ENCODE measurements at places on chromosomes 16 and 17.

- no peak for DNase-seq
Measured at GRCh38 chr17:29837531-29837930, 92.5 kb downstream of the SSH2 start.

- DNase-seq = no peak
Measured at GRCh38 chr17:35376245-35376644, 2.8 kb upstream of the SLFN11 start.

DNA sequence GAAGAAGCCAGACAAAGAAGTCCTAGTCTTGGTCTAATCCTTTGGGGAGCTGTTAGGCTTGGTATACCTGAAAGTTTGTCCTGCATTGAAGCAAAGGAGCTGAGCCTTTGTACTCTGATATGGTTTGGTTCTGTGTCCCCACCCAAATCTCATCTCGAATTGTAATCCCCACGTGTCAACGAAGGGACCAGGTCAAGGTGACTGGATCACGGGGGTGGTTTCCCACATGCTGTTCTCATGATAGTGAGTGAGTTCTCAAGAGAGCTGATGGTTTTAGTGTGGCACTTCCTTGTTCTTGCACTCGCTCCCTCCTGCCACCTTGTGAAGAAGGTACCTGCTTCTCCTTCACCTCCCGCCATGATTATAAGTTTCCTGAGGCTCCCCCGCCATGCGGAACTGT lies 33.6 kb downstream of the FAM20A start:
- no peak for DNase-seq

- no peak for DNase-seq
Measured at GRCh38 chr16:22691335-22691734, 122.6 kb upstream of the HS3ST2 start.

- DNase-seq = no peak
Measured at GRCh38 chr17:68572138-68572842, 28.9 kb downstream of the FAM20A start.

GRCh38 chr17:64950871-64951270 lies 31.6 kb upstream of the LRRC37A3 start:
- no peak for DNase-seq

- DNase-seq = no peak
Measured at GRCh38 chr16:15038689-15039088, 17.2 kb downstream of the NTAN1 start.

GRCh38 chr16:68642436-68643101 lies 2.5 kb upstream of the CDH3 start:
- DNase-seq = no peak

GRCh38 chr16:23453338-23454052 lies 506 bp upstream of the COG7 start:
- no peak for DNase-seq

- DNase-seq = no peak
Measured at GRCh38 chr17:81735264-81736102, 23.4 kb downstream of the SLC25A10 start.

GRCh38 chr17:8975091-8975725 lies 9.7 kb upstream of the PIK3R5 start:
- DNase-seq = no peak

DNA sequence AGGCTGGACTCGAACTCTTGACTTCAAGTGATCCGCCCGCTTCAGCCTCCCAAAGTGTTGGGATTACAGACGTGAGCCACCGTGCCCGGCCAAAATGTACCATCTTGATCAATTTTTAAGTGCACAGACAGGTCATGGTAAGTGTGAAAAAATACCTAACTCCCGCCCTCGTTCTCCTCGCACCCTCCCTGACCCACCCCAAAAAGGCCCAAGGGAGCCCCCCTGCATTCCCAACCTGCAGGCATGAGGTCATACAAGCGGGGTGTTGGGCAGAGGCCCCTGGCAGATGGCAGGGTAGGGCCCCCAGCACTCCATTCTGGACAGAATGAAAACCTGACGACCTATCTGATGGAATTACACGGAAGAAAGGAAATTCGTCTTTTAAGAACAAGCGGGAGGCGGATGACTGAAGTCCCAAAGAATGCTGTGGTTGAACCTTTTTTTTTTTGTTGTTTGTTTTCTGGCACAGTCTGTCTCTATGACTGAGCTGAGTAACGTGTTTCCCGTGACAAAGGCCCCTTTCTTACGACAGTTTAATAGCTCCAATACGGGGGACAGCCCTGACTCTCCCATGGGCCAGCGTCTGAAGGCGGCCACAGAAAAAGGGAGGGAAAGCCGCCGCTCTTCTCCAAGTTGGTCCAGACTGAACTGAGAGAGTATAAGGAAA lies 376.4 kb downstream of the SLC39A11 start:
- DNase-seq = no peak

- DNase-seq = no peak
Measured at GRCh38 chr17:28567604-28568003, 3.7 kb downstream of the PIGS start.

DNA sequence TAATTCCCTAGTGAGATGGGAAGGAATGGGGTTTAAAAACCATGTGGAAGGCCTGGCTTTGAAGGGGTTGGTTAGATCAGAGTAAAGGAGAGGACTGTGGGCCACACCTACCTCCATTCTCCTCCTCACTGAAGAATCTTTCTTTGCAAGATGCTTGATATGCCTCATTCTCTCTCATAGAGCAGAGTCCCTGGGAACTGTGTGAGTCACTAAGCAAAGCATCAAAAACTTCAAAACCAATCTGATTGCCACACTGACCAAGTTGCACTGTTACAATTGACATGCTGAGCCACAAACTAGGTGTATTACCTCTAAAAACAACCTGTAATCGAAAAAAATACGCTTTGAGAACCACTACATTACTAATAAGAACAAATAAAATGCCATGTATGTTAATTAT lies 2.0 kb downstream of the TUBD1 start:
- no peak for DNase-seq

DNA sequence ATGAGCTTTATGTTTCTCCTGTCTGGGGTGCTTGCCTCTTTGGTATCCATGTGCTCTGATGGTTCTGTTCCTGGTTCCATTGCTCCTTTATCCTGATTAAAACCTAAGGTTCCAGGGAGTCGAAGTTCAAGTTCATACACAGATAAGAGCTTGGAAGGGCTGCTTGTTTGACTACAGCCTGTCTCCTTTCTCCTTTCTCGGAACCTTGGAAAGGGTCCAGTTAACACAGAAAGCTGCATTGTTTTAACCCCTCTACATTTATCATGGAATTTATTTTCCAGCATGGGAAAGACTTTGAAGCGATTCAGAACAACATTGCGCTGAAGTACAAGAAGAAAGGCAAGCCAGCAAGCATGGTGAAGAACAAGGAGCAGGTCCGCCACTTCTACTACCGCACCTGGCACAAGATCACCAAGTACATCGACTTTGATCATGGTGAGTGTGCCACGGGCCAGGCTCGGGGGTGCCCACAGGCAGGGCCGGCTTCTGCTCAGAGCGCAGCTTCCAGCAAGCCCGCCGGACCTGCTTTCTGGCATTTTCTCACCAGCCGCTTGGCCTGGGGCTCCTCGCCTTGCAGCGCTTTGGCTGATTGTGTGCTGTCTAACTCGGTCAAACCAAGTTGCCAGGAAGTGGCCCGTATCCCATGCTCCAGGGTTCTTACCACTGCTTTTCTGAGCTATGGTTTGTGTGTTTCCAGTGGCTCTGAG lies 19.9 kb downstream of the CRAMP1 start:
- no peak for DNase-seq

GRCh38 chr17:64728041-64728695 lies 66.1 kb upstream of the SMURF2 start:
- DNase-seq = no peak

GRCh38 chr17:78735832-78736525 lies 46.1 kb downstream of the CYTH1 start:
- no peak for DNase-seq

GRCh38 chr17:7687072-7687907 lies at the start of gene TP53:
Gene TP53 (minus strand): TSS chr17:7687490. CDS start chr17:7676594, 10,896 bp downstream.
- DNase-seq = peak; percentile 64

DNA sequence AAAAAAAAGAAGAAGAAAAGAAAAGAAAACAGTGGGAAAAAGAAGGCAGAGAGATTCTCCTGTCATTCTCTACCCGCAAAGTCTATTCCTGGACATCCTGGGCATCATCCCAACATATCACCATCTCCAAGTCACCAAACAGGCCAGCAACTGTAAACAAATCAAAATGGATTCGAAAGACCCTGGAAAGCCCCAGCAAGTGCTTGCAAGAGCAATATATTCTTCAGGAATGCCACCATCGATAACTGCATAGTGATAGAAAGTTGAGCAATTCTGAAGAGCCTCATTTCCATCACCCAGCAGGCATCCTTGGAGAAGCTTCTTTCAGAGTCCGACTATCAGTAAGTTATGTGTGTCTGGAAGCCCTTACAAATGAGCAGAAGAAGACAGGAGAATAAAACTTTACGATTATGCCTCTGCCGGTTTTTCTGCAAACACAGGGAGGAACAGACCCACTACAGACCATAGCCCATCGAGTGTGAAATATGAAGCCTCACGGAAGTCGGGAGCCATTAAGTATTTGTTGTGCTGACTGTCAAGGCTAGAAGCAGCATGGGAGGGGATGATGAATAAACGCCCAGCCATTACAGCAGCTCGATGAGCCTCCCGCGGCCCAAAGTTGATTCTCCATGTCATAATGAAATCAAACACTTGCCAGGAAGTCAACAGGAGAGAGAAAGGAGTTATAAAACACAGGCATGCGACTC lies 64.5 kb upstream of the SEC14L1 start:
- no peak for DNase-seq

DNA sequence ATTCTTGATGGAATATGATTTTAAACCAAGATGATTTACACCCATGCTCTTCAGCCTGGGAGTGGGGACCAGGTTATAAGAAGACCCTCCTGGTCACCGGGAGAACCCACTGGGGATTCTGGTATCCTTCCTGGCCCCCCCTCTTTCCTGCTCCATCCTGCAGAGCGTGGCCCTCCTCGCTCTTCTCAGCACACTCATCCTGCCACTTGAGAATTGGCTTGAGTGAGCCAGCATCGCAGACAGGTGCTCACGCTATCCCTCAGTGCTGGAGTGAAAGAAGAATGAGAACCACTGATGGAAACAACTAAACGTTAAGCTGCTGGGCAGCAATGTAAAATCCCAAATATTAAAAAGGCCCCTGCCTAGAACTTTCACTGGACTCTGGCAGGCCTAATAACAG lies 98.0 kb downstream of the CYTH1 start:
- DNase-seq = no peak

DNA sequence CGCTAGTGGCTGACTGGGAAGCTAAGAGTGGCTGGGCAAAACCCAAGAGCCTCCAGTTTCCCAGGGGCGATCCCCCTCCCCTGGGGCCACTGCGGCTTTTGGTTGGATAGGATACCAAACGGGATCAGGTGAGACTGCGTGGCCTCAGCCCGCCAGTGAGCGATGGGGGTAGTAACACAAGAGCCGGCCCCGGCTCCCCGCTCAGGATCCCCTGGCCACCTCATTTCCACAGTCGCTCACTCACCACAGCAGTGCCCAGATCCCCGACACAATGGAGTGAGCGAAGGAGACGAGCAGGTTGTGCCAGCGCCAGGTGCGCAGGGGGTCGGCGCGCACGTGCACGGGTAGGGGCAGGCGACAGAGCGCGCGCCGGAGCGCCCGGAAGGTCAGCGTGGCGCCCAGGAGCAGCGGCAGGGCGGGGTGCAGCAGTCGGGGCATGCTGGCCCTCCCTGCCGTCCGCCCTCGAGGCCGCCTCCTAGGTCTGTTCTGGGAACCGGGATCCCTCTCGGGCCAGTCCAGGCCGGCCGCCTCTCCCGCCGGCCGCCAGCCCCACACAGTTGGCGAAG lies 290 bp downstream of the TLCD1 start:
- DNase-seq = peak; percentile 68

GRCh38 chr16:62060089-62060488 lies 23.9 kb upstream of the CDH8 start:
- no peak for DNase-seq

GRCh38 chr17:80856863-80857755 lies 134.5 kb upstream of the CHMP6 start:
- DNase-seq = no peak

DNA sequence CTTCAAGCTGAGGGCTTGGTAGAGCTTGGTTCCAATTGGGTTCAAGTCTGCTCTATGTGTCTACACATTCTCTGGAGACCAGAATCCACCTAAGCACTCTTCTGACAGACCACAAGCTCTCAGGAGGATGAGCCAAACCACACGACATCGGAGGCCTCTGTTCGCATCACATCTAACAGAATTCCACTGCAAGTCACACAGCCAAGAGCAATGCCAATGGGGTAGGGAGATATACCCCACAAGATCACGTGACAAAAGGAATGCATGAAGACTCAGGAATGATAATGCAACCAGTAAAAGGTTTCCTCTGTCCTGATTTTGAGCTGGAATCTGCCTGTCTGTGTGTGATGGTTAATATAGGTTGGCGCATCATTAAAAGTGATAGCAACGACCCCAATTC lies 46.6 kb upstream of the RPL38 start:
- DNase-seq = no peak

GRCh38 chr16:86805188-86805587 lies 226.8 kb downstream of the FOXL1 start:
- DNase-seq = no peak

DNA sequence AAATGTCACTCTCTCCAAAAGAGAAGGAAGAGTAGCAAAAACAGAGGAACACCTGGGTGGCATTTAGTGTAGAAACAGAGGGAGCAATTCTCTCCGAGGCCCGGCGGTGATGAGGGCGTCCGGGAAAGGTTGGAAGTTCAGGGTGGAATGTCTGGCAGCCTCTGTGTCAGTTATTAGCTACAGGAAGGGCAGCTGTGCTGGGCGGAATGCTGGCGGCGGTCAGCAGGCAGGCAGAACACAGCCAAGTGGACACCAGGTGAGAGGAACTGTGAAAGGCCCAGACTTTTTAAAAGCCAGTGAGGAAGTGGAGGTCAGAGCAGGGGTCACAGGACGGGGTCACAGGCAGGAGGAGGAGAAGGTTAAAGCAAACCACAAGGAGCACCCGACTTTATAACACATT lies 238.1 kb downstream of the NTN1 start:
- no peak for DNase-seq

DNA sequence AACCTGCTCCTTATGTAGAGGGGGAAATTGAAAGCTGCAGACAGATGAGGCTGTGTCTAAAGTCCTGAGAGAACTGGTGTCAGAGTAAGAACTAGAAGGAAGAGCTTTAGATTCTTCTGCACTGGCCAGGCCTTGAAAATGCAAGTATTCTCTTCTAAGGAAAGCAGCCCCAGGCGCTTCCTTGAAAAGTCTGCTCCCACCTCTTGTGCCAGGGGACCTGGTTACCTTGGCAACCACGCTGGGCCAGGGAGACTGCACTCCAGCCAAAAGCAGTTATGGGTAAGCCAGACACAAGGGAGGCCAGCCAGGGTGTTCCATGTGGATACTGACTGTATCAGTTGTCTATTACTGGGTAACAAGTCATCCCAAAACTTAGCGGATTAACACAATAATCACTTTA lies 228.6 kb upstream of the SDK2 start:
- DNase-seq = no peak

- no peak for DNase-seq
Measured at GRCh38 chr17:45377401-45377800, 55.3 kb downstream of the ARHGAP27 start.

DNA sequence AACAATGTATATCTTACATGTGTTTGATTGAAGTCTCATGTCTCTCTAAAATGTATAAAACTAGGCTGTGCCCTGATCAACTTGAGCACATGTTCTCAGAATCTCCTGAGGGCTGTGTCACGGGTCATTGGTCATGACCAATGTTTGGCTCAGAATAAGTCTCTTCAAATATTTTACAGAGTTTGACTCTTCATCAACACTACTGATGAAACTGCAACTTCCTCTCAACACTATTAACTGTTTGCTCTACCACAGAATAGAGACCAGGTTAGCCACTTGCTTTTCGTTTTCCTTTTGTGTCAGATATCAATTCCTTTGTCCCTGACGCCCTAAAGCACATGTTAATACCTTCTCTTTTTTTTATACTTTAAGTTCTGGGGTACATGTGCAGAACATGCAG lies 358.1 kb downstream of the CDH8 start:
- DNase-seq = no peak

GRCh38 chr17:48576479-48577309 lies 1.5 kb downstream of the HOXB4 start:
- no peak for DNase-seq

All from KG1 (cell line).